ENCODE measurements at places on chromosomes 7 and 10.

DNA sequence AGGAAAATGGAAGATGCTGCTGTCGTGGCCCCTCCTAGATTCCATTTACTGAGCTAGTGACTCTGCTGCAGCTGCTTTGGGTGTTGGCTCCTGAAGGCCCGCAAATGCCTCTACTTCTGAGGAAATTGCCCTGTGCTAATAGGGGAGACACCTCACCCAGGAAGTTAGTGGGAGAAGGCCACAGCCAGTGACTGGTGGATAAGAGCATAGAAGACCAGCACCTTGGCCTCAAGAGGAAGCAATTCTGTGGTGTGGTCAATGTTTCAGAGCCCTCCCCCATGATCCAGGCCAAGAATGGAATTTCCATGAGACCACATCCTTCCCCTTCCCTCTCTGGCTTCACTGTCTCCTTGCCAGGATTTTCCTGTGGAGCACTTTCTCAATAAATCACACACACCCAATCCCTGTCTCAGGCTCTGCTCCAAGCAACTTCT lies 25.0 kb upstream of the FZD1 start:
- peak; percentile 71 for DNase-seq

- no peak for DNase-seq
Measured at GRCh38 chr7:29852457-29852856, 46.1 kb downstream of the WIPF3 start.

GRCh38 chr10:12728494-12728893 lies 273.0 kb downstream of the CCDC3 start:
- DNase-seq, result no peak

- DNase-seq, result no peak
Measured at GRCh38 chr7:101993311-101993710, 175.9 kb downstream of the CUX1 start.

DNA sequence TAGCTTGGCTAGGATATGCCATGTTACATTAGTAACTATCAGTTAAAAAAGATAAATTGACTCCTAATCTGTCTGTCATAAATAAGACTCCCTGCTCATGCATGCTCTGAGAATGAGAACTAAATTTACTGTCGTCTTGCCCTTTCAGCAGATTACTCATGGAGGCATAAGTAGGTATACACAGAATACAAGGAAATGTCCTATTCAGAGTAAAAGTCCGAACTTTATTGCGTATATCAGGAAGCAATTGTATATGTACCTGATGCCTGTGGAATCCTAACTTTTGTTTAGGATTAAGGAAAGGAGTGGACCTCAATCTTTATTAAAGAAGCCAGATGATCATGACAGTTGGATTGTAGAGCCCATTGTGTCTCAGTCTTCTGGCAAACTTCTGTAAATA lies 118.6 kb downstream of the THSD7A start:
- no peak for DNase-seq

DNA sequence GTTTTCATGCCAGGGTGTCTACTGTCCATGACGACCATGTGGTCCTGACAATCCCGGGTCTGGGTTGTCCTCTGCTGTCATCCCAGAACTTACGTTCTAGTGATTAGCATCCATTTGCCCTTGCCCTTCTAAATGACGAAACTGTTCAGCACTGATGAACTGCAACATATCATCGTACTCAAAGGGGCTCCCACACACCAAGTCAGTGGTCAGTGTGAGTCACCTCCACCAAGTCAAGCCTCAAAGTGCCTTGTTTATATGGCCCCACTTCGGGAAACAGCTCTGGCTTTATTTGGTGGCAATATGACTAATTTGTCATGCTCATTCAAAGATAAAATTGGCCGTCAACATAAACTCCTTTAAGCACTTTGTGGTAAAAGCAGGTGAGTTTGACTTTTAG lies 110.7 kb downstream of the FRMD4A start:
- no peak for DNase-seq

DNA sequence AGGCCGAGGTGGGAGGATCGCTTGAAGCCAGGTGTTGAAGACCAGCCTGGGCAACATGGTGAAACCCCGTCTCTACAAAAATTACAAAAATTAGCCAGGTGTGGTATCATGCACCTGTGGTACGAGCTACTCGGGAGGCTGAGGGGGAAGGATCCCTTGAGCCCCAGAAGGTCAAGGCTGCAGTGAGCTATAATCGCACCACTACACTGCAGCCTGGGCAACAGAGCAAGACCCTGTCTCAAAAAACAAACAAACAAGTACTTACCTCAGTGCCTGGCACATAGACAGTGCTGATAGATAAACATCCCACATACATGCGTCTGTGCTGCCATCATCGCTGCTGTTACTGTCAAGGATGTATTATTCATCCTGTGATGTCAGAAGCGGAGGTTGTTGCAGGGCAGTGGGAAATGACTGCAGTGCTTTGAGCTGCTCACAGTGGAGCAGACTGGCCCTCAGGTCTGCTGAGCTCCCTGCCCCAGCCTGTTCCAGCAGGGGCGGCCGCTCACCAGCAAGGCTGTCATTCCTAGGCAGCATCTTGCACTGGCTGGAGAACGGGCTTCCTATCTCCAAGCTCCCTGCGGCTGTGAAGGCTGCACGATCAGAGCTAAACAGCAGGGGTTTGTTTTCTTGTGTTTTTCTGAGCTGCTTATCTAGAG lies 18.6 kb downstream of the FOXK1 start:
- no peak for DNase-seq

DNA sequence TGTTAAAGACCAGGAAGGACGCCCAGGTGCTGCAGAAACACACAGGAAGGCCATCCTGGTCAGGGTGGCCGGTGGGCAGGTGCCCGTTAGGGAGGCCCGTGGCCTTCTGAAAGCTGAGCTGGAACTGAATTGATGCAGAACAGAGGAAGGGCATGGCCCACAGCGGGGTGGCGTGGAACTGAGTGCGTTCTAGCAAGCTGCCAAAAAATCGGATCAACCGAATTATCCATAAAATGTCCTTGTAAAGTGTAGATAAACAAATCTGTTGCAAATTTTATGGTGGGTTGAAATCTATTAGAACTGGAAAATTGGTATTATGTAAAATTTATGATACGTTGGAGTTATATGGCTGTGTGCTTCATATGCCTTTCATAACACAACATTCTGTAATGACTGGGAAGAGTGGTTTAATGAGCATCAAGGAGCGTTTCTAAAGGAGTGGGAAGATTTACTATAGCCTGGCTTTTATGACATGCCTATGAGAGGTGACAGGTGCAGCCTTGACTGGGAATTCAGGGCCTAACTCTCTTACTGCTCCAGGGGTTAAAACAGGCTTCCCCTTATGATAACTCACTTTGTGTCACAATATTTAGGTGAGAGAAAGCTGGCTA lies 108.1 kb downstream of the GPR26 start:
- DNase-seq, result no peak

DNA sequence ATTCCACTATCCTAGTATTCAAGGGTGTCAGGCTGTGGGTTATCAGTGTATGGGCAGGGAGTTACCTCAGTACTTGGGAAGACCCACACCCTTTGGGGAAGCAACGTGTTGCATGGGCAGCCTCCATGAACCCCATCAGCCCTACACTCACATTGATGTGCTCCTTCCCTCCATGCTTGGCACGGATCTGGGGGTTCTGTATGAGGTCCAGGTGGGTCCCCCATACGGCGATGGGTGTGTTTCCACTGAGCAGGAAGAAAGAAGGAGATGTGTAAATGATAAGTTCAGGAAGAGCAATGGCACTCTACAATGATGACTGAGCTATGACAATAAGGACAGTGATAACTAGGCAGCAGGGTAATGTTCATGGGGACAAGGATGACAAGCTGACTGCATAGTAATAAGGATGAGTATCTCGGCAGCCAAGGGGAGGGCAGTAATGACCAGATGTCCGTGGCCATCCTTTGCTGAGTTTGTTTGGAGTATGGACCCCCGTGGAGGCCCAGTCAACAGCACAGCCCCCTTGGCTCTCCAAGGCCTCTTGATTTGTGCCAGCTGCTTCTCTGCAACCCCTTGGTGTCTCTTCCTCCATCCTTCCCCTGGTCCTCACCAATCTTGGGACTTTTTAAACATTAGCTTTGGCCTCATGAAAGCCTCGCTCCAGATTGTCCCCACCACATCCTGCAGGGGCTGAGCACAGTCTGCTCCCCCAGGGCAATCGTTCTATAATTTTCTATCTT lies 394.2 kb downstream of the PLXNA4 start:
- DNase-seq, result no peak

DNA sequence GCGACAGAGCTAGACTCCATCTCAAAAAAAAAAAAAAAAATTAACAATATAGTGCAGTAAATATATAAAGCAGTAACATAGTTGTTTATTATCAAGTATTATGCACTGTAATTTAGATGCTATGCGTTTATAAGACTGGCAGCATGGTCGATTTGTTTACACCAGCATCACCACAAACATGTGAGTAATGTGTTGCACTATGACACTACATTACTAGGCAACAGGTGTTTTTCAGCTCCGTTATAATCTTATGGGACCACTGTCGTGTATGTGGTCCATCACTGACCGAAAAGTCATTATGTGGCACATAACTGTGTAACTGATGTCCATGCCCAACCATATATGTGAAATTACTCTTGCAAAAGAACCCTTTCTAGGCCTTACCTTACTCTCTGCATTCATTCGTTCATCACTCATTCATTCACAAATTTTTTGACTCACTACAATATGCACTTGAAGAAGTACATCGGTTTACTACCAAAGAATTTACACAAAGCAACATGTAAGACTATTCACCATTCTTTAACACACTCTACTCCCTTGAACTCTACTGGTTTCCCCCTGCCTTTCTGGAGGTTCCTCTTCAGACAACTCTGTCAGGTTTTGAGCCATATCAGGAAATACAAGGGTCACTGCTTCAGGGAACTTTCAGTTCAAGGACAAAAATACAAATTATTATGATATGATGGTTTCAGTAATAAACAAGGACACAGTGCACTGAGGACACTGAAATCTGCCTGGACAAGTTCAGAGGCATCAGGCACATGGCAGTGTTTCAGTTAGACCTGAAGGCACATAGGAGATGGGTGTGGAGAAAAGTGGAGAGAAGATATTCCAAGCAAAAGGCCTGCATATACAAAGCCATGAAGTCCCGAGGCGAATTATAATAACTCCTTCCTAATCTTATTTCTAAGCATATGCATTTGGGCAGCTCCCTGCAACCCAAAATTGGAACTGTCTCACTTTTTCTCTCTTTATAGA lies 17.4 kb downstream of the ITGB1 start:
- no peak for DNase-seq

DNA sequence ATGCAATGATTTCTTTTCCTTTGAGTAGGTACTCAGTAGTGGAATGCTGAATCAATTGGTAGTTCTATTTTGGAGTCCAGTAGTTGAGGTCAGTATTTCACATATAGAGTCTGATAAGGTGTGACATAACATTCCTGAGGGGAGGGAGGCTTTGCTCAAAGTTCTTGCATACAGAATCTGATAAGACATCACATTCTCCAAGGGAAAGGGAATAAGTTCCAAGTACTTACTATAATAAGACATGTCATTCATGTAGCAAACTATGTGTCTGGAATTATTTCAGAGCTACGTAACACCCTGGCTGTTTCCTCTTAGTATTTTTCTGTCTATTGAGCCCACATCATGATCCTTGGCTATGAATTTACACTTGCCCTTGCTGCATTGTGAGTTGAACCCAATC lies 74.3 kb upstream of the POM121L12 start:
- no peak for DNase-seq

DNA sequence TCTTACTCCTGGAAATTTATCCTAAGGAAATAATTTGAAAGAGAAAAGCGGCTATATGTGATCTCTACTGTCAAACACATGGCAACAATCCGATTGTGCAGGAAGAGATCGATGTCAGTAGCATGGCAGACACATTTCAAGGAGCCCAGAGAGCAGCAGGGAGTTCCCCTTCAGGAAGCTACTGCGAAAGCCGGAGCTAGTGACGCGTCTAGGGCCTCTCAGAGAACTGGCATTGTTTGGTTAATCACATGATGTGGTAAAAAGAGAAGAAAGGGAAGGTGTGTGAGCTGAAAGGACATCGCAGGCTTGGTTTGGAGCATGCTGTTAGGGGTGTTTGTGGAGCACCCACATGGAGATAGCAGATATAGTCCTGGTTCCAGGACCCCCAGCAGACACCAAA lies 74.9 kb downstream of the BEND7 start:
- DNase-seq, result no peak

DNA sequence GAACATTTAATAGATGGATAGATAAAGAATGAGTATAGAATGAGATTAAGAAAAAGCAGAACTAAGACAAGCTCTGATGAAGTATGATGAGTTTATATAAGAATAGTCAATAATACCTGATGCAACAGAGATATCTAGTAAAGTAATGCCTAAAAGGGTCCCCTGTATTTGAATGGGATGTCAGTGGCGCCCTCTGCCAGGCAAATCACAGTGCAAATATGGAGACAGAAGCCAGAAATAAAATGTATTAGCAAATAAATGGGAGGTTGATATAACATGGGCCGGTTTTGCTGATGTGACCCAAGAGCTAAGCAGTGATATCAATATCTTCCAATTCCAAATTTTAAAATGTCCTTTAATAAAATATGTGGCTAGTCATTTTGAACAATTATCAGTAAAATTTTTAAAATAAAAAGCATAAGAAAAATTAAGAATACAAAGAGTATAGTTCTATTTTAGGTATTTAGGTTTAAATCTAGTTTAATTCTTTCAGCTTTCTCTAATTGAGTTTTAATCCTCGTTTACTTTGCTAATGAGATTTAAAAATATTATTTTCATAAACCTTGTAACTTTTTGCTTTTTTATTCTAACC lies 62.6 kb downstream of the ADK start:
- no peak for DNase-seq

DNA sequence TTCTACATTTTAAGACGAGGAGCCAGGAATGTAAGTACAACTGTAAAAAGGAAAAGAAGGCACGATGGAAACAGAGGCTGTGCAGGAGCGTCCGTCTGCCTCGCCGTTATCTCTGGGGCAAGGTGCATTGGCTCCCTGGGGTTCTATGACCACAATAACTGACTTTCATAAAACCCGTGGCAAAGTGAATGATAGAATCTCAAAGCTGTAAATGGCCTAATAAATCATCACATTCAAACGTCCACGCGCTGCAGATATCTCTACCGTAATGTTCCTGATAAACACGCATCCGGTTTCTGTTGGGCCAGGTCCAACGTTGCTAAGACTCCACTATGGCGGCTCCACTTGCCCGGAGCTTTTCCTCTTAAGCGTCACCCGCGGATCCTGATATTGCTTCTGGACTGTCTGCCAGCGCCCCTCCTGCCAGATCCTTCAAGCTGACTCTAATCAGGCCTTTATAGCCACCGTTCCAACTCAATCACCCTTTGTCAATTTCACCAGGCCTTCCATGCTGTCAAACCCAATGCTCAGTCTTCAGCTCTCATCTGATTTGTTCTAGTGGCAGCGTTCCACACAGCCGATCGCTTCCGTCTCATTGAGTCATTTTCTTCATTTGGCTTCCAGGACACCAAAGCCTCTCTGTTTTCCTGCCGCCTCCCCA lies 265.6 kb upstream of the FOXK1 start:
- no peak for DNase-seq

- peak; percentile 22 for DNase-seq
Measured at GRCh38 chr7:38368191-38368605, 94.8 kb upstream of the TARP start.

- no peak for DNase-seq
Measured at GRCh38 chr7:91201442-91202113, 62.7 kb upstream of the FZD1 start.

GRCh38 chr7:69603351-69603750 lies 5.1 kb downstream of the AUTS2 start:
- no peak for DNase-seq

Measured in fibroblast of skin of left biceps (primary cell).